ENCODE measurements at places on chromosomes 12 and 14. TPM values are rescaled to one million over a fixed set of nuclear protein-coding genes. Genes with fewer than 3 reads are reported as not detected.

Gene SCNN1A
- polyA plus RNA-seq = 80.1 TPM

DNA sequence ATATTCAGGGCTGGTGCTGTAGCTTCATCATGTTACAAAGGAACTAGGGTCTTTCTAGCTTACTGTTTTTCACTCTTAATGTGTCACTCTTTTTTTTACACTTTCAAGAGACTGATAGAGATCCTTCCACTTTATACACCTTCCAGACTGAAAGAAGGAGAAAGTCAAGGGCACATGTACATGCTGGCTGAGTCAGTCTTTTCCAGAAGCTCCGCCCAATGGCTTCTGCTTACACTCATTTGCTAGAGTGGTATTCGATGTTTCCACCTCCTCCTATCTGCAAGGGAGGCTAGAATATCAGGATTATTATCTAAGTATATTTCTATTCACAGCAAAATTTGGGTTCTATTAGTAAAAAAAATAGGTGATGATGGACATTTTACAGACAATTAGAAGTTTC is 325.8 kb upstream of the OR4E1 start:
- DNase-seq = no peak

DNA sequence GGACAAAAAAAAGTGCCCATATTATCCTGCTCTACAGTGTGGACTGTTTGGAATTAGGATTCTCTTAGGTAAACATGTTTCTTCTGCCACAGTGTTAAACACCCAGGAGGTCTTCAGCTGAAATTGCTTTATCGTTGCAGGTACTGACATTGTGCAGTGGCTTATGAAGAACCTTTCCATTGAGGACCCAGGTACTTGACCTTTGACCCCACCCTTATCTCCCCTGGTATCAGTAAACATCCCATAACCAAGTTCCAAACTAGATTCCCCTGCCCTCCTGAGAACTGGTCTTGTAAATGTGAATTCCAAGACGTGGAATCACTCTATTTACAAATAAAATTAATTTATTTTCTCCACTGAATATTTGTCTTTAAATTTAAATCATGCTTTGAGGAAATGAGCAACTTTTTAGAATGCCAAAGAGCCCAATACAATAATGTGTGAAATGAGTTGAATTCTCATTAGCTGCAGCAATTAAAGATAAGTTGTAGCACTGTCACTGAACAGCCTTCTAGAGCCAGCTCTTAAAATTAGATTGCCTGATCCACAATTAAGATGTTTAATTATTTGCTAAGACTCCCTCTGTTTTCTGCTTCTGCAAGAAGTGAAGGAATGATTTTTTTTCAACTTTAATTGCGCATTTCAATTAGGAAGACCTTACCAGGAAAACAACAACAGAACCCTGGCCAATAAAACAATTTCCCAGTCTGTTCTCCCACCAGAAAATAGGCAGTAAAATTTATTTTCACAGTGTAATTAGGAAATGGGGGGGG is 439.3 kb downstream of the DPF3 start:
- DNase-seq = no peak

GRCh38 chr12:121791671-121792551 is 1.6 kb downstream of the RHOF start:
- DNase-seq = no peak

Gene MUCL1
- 0.25 TPM for polyA plus RNA-seq

DNA sequence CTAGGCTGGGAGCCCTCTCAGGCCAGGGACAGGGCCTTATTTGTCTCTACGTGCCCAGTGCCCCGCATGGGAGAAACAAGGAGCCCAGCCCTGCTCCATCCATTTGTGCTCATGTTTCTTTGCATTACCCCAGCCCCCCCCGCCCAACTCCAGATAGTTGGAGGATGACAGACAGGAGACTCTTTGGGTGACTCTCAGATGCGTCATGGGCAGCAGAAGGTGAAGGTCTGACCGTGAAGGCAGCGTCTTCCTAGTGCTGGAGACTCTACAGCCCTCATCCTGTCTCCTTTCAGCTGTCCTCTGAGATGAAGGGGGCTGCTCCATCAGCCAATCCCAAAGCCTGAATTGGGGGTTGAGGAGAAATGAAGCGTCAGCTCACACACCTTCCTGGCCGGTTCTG is 283 bp upstream of the PSMB11 start:
- no peak for DNase-seq

Gene CFAP73
- polyA plus RNA-seq = 1.3 TPM

All from left kidney (tissue), 8 donors.